Mammary epithelial cell (primary cell): ENCODE measurements at places on chromosomes 3 and 15. TPM values are rescaled to one million over a fixed set of nuclear protein-coding genes. Genes with fewer than 3 reads are reported as not detected.

Gene PLIN1
- total RNA-seq = 0.17 TPM

Gene MNS1
- under 0.01 TPM for total RNA-seq

Gene ATP13A4
- 2.7 TPM for total RNA-seq

Gene PLSCR2
- not detected for total RNA-seq

Gene ALDH1L1
- total RNA-seq = 0.71 and 0.96 TPM in 2 replicates
